Pancreas (tissue), 10 donors: ENCODE measurements at places on chromosomes 13 and 19. TPM values are rescaled to one million over a fixed set of nuclear protein-coding genes. Genes with fewer than 3 reads are reported as not detected.

The PLEKHA4 gene
- total RNA-seq, result 14.6 TPM

The TNFRSF19 gene
- total RNA-seq, result 3.3 TPM

The GPR4 gene
- 1.2 TPM for total RNA-seq

DNA sequence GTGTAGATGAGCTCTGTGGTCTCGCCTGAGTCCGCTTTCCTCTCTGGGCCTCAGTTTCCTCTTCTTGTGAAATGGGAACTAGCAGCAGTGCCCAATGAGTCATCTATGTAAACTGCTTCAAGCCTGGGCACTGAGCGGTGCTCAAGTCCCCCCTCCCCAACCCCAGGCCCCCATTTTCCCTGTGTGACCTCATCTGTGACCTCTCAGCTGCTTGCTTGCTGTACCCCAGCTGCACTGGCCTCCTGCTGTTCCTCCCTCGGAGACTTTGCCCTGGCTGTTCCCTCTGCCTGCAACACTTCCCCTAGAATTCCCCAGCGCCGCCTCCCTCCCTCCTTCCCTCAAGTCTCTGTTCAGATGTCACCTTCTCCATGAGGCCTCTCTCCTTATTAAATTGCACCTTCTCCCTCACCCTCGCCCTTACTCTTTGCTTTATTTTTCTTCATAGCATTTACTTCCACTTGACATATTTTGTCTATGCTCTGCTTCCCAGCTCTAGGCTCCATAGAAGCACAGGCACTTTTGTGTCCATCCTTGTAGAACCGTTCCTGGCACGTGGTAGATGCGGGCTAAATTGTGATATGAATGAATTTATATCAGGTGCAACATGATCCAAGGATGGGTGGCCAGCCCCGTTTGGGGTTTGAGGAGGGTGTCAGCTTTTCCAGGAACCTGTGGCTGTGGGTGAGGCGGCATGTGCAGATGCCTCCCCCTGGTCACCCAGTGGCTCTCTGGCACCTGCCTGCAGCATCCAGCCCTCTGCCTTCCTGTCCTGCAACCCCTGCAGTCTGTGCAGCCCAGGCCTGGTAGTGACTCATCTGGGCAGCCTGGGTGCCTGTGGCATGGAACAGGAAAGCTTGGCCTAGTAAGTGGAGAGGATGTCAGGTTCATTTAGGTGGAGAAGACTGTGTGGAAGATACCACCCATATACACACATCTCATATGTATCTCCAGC, 26.3 kb downstream of the SIPA1L3 start:
- peak; percentile 61 for DNase-seq
